SK-N-DZ (cell line): ENCODE measurements at places on chromosomes 2 and 18.
A peak's percentile ranks its signal among the peaks of the same experiment; 100 is the strongest.

DNA sequence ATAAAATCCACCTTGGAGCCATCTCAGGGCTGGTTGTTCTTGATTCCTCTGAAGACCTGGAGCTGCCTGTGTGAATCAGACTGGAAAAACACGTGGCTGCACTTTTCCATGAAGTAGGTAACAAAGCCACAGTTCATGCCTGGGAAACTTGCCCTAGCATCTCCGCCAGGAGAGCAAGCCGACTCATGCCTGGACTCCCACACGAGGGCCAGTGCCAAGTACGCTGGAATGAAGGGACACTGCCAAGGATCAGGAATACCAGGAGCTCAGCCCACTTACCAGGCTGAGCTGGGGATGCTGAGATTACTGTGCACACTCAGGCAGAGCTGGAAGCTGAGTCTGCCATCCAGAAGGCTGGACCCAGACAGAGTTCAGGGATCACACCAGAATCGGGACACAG is 10.9 kb upstream of the FHL2 start:
- DNase-seq, result no peak

- DNase-seq, result no peak
Observed at GRCh38 chr18:79314838-79315388, 80.8 kb upstream of the NFATC1 start.

GRCh38 chr2:241545106-241545505 is 13.4 kb upstream of the BOK start:
- DNase-seq, result no peak

DNA sequence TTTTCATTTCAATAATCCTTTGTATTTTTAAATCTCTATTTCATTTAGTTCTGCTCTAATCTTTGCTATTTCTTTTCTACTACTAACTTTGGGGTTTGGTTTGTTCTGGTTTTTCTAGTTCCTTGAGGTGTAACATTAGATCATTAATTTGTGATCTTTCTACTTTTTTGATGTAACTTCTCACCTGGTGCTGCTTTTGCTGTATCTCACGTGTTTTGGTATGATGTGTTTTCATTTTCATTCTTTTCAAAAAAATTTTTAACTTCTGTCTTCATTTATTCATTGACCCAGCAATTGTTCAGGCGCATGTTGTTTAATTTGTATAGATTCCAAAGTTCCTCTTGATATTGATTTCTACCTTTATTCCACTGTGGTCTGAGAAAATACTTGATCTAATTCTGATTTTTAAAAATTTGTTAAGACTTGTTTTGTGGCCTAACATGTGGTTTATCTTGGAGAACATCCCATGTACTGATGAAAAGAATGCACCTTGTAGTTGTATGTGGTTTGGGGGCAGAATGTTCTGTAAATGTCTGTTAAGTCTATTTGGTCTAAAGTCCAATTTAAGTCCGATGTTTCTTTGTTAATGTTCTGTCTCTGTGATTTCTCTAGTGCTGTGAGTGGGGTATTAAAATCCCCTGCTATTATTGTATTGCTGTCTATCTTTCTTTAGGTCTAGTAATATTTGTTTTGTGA is 17.3 kb upstream of the MALT1 start:
- no peak for DNase-seq

DNA sequence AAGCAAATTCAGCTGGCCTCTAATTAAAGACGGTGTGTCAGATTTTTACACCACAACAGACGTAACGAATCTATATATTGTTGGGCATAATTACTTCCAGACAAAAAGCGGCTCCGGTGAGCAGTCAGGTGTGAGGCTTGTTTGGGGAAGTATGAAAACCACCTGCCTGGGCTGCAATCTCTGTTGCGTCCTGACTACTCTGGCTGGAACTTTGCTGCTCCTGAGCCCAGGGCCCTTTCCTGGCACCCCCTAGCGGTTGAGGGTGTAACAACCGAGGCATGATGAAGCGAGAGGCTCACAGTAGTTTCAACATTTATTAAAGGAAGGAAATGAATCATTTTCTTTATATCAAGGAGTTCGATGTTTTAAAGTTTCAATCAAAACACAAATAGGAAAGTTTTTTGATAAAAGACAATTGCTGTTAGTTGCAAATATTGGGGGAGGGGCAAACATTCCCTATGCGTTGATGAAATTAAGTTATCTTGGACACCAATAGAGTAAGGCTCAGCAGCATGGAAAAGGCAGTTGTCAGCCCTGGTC is 10.6 kb upstream of the ITGB6 start:
- peak; percentile 66 for DNase-seq

DNA sequence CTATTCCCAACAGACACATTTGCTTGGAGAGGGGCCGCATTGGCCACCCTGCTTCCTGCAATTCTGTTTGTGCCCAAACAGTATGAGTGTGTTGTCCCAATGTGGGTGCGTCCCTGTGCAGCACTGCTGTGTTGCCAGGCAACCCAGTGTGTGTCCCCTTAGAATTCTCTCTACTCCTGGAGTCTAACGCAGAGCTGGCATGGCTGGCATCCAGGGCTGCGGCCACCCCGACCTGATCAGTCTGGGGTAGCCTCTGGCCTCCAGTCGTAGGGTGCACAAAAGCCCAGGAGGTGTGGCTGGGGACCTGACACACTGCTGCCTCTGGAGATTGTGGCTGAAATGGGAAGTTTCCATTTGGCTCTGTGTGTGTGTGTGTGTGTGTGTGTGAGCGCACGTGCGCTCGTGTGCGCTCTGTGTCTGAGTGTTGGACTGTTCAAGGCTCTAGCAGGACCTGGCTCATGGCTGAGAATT is 48.0 kb downstream of the TEX44 start:
- no peak for DNase-seq

DNA sequence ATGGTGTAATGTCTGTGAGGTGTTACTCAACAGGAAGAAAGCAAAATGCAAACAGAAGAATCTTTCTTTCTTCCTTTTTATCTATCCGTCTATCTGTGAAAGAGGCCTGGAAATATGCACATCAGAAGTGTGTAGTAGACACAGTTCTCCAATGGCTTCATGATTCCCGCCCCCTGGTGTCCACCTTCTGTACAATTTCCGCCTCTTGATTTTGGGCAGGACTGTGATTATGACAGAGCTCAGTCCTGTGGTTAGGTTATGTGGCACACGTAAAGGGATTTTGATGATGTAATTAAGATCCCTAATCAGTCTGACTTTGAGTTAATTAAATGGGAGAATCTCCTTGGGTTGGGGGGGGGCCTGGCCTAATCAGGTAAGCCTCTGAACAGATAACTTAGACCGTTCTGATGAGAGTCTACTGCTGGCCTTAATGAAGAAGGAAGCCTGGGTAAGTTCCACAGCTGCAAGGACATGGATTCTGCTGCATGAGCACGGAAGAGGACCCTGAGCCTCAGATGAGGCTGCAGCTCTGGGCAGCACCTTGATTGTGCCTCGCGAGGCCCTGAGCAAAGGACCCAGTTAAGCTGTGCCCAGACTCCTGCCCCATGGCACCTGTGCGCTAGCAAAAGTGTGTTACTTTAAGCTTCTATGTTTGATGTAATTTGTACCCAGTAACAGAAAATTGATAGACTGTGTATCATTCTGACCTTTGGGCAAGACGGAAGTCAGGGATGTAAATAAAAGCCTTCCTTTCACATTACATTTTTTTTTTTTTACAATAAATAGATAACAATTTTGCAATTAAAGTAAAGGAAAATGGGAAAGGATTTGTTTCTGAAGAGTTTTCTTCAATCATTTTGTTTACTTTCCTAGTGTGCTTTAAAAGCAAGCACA is 11.3 kb upstream of the KCNF1 start:
- DNase-seq, result peak; percentile 47

DNA sequence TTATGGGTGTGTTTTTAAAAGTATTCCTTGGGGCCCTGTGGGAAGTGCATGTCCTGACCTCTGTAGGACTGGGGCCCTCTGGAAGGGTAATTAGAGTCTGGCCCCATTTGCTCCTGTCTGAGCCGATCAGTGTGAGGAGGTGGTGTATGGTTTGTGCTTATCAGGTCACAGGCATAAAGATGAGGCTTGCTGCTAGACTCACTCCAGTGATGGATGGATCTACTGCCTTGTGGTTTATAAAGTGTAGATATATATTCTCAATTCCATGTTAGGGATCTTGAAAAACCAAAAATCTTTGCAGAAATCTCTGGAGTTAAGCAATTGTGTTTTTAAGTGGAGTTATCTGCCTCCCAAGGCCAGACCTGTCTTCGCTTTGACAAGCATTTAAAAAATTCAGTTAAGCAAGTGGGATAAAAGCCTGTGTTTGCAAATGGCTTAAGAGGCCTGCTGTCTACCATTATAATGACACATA is 182.4 kb downstream of the PTPRM start:
- DNase-seq, result peak; percentile 81

DNA sequence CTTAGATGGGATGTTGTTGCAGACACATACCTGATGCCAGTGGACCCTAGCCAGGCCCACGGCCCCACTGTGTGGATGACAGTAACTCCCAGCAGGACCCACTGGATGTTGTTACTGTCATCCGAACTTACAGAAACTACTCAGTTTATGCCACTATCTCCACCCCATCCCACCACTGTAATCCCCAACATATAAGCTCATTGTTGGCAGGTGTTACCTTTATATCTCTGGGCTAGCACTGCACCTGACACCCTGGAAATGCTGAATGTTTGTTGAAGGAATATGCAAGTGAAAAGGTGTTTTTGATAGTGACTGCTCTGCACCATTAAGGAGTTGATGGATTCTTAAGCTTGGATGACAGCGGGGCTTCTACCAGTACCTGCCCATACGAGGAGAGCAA is 133.5 kb upstream of the ASB18 start:
- DNase-seq, result no peak

DNA sequence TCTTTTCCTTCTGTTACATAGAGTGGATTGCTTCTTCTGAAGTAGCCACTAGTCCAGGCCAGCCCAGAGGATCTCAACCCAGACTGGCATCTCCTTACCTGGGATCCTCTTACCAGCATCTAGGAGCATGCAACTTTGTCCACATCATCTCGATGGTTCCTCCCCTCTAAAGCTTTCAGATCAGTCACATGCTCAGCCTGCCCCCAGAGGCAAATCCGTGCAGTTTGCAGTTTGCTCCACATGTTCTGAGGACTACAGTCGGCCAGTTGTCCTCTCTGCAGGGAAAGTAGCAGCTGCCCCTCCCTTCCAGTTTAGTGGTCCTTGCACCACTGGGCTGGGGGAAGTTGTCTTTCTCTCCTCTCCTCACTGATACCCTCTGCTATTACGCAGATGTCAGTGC is 259.8 kb upstream of the APCDD1 start:
- DNase-seq, result no peak

- DNase-seq, result no peak
Observed at GRCh38 chr18:21571772-21572171, 28.7 kb downstream of the ESCO1 start.

GRCh38 chr2:31235504-31235902 is 1.6 kb downstream of the EHD3 start:
- DNase-seq, result no peak

- DNase-seq, result no peak
Observed at GRCh38 chr18:55579501-55580270, 8.3 kb downstream of the TCF4 start.

DNA sequence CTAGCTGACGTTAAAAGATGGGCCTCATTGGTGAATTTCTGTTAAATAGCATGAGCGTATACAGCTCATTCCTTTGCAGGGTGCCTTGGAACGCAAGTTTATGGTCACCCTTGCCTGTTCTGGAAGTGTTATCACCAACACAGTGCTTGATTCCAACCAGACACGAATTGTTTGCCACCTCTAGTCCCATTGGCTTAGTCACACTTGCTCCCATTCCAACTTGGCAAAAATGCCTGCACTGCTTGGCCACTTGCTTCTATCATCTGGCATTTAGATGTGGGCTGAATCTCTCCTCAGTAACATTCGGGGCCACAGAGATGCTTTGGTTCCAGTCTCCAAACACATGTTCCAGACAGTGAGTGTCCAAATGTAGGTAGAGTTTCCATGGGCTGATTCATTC is 27.5 kb upstream of the ACVR1 start:
- no peak for DNase-seq

GRCh38 chr2:63486861-63487290 is 101.4 kb downstream of the WDPCP start:
- DNase-seq, result no peak

- DNase-seq, result no peak
Observed at GRCh38 chr2:101036562-101036961, 34.5 kb downstream of the RPL31 start.

GRCh38 chr2:223894009-223894408 is 51.1 kb downstream of the WDFY1 start:
- DNase-seq, result no peak

GRCh38 chr18:43589611-43590151 is 312.4 kb upstream of the SYT4 start:
- DNase-seq, result no peak

GRCh38 chr2:32135409-32135808 is 30.3 kb upstream of the SLC30A6 start:
- DNase-seq, result no peak

DNA sequence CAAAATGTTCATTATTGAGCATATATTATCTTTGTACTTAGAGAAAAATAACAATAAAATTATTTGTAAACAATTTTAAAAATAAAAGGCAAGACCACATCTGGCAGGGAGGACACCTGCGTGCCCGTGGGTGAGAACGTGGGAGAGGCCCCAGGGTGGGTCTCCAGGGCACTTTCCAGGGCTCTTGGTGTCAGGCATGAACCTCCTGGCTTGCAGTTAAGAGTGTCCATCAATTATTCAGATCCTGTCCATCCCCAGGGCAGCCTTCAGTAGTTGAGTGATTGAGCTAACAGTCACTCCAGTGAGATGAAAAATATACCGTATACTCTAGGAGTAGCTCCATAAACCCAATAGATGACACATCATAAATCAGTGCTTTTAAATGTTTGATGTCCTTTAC is 49.7 kb downstream of the TPO start:
- DNase-seq, result no peak

DNA sequence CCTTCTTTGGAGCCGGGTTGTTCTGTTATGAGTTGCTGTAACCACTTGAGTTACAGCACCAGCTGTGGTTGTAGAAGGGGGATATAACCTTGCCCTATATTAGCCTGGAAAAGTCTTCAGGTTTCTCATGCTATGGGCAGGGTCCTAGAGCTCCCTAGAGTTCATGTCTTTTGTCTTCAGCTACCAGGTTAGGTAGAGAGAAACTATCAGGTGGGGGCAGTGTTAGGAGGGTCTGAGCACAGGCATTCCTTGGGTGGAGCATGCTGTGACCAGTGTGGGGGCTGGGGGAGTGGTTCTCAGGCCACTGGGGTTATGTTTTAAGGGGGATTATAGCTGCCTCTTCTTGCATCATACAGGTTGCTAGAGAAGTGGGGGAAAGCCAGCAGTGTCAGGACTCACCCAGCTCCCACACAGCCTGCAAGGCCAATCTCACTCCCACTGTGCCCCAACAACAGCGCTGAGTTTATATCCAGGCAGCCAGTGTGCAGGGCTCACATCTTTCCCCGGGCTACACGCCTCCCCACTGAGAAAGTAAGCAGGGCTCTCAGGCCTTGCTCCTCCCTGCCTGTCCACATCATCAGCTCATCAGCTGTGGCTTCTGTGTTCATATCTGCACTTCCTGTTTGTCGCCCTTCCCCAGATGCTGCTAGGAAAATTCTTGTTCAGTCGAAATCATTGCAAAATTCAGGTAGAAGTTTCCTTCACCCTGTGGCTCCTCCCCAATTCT is 133.8 kb upstream of the NRXN1 start:
- no peak for DNase-seq

DNA sequence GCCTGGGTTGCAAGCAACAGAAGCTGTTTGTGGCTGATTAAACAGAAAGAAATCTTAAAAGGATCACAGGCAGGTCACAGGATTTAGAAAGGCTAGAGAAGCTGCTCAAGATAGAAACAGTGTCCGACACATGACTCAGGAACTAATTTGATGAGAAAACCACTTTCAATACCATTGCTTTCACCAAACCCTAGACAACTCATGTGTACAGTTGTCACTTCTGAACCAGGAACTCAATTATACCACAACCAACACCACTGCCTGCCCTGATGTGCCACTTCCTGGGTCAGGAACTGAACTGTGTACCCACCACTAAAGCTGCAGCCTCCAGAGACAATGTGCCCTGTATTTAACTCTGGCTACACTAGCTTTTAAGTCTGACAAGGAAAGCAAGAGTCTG is 56.0 kb downstream of the TMEM247 start:
- DNase-seq, result no peak
